ENCODE measurements at places on chromosomes 5 and 9. TPM values are rescaled to one million over a fixed set of nuclear protein-coding genes. Genes with fewer than 3 reads are reported as not detected.

GRCh38 chr9:131395157-131396098, 1.5 kb downstream of the PRRC2B start:
- DNase-seq = no peak

GRCh38 chr5:159301466-159301865, 28.8 kb downstream of the IL12B start:
- no peak for DNase-seq

DNA sequence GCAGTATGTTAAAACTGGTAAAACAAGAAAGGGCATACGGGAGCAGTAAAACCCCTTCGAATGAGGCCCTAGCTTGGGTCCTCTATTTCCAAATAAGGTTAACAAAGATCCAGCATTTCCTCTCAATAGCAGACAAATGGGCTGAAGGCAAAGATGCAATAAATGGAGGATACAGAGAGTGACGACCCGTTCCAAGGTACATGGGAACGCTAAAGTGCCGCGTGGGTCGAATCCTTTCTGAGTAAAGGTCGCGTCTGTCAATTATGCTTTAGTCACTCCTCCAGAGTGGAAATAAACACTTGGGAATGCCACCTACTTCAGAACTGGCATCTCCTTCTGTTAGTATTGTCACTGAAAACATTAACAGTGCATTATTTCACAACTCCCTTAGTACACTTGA, 24.7 kb downstream of the ARL15 start:
- no peak for DNase-seq

GRCh38 chr5:43302481-43302880, 10.7 kb downstream of the HMGCS1 start:
- no peak for DNase-seq

- DNase-seq = no peak
These were observed 107.3 kb upstream of the SPIN1 start for GRCh38 chr9:88280816-88281382.

GRCh38 chr5:74251141-74252035, 389.1 kb downstream of the ENC1 start:
- DNase-seq = peak; percentile 47

GRCh38 chr5:149153751-149154610, 12.7 kb downstream of the ABLIM3 start:
- DNase-seq = peak; percentile 91

DNA sequence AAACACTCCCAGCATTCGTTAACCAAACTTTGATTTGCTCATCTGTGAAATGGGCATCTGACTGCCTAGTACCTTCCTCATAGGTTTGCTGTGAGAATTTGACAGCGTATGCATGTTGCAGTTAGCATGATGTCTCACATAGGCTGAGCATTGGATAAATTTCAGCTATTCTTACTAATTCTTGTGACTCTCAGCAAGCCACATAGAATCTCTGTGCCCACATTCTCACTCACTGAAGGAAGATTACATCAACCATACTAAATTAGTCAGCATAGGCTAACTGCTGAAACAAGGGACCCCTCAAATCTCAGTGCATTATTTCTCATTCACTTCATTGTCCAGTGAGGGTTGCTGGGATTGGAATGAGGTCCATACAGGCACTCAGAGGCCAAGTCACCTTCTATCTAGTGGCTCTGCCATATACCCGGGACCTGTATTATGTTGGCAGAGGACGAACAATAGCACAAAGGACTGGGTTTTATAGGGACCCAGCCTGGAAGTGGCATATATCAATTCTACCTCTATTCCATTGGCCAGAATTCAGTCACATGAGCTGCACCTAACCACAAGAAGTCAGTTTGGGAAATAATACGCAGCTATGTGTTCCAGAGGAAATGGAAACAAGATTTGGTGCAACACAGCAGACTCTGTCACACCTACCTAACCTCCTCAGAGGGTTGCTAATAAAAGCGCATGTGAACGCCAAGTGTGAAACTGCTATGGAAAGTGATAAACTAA, 4.2 kb upstream of the PTGER4 start:
- no peak for DNase-seq

DNA sequence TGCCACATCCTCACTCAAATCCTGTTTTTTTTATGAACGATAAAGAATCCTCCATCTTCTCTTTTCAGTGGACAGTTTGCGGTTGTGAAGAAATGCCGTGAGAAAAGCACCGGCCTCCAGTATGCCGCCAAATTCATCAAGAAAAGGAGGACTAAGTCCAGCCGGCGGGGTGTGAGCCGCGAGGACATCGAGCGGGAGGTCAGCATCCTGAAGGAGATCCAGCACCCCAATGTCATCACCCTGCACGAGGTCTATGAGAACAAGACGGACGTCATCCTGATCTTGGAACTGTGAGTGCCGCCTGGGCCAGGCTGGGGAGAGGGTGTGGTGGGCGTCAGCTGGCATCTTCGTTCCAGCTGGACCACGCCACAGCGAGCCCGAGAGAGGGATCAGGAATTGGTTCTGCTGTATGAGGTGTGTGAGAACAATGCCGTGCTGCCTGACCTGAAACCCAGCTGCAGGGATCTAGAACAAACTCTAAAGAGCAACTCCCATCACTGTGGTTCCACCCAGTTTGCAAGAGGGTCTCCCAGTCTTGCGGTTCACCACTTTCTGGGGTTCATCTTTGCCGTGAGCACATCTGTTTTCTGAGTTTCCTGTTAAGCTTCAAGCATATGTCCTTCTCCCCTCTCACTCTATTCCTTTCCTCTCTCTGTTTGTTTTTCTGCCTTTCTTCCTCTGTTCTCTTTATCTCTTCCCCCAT, 107.4 kb downstream of the DAPK1 start:
- no peak for DNase-seq

GRCh38 chr5:38752622-38753021, 93.2 kb upstream of the OSMR start:
- DNase-seq = no peak

GRCh38 chr5:14576206-14576605, 5.4 kb upstream of the OTULINL start:
- no peak for DNase-seq

DNA sequence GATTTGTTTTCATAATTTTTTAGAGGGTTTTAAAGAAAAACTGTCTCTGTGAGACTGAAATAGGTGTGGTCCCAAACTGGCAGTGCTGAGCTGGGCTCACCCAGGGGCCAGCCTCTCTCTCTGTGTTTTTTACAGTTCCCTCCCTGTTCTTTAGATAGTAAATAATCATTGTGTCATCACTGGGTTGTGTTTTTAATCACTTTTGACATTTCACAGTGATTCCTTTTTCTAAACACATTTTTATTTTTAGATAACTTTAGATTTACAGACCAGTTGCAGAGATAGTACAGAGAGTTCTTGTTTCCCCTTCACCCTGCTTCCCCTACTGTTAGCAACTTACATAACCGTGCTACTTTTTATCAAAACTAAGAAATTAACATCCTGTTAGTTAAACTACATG, 44.4 kb downstream of the MAP1B start:
- no peak for DNase-seq

DNA sequence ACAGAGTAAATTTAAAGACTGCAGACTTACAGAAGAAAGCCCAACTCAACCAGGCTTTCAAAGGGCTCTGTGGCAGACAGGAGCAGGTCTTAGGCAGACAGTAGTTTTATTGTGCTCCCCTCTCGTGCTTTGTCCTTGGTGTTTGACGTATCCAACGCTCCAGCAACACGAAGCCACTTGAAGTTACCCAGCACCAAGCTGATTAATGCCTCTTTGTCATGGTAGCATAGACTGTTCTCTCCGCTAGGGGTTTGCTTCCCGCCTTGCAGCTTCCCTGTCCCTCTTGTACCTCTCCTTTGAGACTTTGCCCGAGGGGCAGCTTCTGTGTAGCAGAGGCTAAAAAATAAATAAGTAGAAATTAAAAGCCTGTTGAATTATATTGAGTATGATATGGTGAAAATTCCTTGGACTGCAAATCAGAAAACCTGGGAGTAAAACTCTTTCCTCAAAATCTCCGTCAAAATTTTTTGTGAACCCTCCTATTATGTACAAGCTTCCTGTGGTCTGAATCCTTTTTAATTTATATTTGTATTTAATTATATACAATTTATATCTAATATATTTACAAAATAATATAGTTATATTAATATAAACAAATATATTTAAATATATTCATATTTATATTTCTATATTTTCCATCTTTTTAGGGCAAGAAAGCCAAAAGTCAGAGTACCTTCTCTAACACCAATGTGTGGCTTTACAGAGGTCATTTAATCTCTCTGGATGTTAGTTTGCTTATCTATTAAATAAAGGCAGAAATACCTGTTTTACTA, 405.4 kb downstream of the DMAC1 start:
- no peak for DNase-seq

- no peak for DNase-seq
These were observed 125.1 kb upstream of the SH3GL2 start for GRCh38 chr9:17453751-17454150.

DNA sequence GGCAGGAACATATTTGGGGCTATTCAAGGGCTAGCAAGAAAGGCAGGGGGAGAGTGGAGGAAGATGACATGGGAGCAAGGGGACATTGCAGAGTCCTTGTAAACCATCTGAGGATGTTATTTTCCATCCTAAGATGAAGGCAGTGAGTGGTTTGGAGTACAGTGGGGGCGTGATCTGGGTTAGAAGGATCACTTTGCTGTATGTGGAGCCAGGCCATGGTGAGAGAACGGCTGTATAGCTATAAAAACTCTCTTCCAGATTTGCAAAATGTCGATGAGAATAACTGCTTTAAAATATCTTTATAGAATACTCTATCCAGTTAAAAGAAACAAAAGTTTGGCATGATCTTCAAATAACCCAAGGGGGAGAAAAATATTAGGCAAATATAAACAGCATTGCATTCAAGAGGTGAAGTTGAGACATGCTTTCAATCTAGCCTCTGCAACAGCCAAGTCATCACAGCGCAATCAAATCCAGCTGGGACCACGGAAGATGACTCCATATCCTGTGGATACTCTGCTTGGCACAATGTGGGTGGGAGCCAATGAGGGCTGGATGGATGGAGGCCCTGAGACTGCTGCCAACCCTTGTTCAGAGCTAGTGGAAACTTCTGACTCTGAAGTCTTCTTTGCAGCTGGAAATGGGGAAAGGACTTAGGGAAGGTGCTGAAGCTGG, 111.5 kb upstream of the BASP1 start:
- DNase-seq = no peak

DNA sequence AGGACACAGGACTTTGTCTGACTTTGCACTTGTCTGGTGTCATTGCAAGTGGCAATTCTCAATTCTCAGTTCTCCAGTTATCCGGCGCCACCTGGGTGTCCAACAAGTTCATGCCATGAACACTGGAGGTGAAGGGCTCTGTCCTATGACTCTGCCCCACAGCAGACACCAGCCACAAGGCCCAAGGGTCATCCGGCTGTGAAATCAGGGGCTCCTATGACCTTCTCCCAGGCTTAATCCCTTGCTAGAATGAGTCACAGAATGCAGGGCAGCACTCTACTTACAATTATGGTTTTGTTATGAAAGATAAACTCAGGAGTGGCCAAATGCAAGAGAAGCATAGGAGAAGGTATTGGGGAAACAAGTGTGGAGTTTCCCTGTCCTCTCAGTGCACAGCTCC, 392.0 kb downstream of the GADD45G start:
- DNase-seq = no peak

DNA sequence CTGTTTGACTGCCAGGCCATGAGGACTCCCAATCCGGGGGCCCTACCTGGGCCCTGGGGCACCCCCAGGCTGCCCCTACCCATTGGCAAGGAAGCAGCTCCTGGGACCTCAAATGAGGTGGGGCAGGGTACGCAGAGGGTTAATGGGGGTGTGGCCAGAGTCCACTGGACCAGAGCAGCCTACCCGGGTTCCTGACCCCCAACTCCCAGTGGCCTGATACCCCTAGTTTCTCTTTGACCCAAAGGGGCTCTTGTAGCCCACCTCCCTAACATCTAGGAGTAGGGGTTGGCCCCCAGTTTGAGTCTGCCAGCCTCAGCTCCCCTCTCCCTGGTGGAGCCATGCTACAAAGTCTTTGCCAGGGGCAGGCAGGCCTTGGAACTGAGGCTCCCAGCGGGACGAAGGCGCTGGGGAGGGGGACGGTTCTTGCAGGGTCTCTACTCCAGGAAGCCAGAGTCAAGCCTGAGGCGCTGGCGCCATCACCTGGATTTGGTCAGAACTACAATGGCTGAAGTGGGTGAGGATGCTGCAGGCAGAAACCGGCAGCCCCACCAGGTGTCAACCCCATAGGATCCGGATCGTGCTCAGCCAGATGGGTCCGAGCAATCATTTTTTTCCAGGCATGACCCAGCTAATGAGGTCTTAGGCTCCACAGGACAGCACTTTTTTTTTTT, 8.4 kb upstream of the CERCAM start:
- peak; percentile 21 for DNase-seq

- no peak for DNase-seq
These were observed 283.9 kb downstream of the SPOCK1 start for GRCh38 chr5:137215261-137215660.

DNA sequence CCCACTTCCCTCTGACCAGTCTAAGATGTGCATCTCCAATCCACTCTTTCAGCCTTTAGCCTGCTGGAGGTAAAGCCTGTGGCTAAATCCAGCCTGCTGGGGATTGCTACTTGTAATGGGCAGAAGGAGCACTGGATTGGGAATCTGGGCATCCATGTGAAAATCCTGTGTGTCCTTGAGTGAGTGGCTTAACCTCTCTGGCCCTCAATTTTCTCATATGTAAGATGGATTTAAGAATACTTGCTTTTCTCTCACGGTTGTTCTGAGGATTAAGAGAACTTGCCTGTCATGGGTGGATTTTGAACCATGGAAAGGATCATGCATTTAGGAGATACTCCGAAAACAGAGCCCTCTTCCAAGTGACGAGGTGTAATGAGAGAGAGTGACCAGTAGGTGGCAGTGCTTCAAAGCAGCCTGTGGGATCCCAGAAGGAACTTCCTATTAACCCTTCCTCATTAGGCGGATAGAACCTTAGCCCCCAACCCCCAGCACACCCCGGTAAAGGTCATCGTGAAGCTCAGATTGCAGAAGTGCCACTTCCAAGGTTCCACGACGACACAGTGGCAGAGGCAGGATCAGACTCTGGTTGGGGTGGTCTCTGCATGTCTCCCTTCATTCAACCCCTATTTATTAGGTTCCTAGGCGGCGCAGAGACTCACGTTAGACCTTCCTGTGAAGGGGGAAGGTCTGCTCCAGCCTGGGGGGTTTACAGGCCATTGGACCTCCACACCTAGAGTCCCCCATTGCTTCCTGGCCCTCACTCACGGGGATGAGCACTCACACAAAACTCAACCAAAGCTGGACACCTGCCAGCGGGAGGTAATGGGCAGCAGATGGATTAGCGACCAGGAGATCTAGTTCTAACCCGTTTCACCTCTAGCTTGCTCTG, 68.7 kb upstream of the ZNF618 start:
- DNase-seq = peak; percentile 49

GRCh38 chr5:155211764-155212163, 198.2 kb downstream of the KIF4B start:
- no peak for DNase-seq

- DNase-seq = no peak
These were observed 74.7 kb downstream of the NTRK2 start for GRCh38 chr9:84744195-84744594.

Gene KCNV2
- total RNA-seq = not detected

Gene PRKACG
- not detected for total RNA-seq

Gene AHRR
- total RNA-seq = 3.7 TPM

Gene SIT1
- total RNA-seq = not detected

Gene ANKRD20A1
- not detected for total RNA-seq

Gene DROSHA
- 39.0 TPM for total RNA-seq

Gene FGF18
- not detected for total RNA-seq

Gene IFNK
- not detected for total RNA-seq

Gene FABP6
- total RNA-seq = 2.2 TPM

Gene PKD2L2
- total RNA-seq = not detected

Gene C9orf43
- total RNA-seq = 0.40 TPM

Gene C1QTNF3
- total RNA-seq = 0.69 TPM

Gene DMRTA1
- total RNA-seq = 1.4 TPM

Gene PRRX2
- total RNA-seq = 5.1 TPM

Gene FCN1
- total RNA-seq = not detected

Gene CBY3
- not detected for total RNA-seq

Gene FBXL7
- total RNA-seq = 3.9 TPM
